NCI-H2171 treated with DMSO at 0.1 percent for 48 hours (cell line): ENCODE measurements at places on chromosomes 3 and 15.

DNA sequence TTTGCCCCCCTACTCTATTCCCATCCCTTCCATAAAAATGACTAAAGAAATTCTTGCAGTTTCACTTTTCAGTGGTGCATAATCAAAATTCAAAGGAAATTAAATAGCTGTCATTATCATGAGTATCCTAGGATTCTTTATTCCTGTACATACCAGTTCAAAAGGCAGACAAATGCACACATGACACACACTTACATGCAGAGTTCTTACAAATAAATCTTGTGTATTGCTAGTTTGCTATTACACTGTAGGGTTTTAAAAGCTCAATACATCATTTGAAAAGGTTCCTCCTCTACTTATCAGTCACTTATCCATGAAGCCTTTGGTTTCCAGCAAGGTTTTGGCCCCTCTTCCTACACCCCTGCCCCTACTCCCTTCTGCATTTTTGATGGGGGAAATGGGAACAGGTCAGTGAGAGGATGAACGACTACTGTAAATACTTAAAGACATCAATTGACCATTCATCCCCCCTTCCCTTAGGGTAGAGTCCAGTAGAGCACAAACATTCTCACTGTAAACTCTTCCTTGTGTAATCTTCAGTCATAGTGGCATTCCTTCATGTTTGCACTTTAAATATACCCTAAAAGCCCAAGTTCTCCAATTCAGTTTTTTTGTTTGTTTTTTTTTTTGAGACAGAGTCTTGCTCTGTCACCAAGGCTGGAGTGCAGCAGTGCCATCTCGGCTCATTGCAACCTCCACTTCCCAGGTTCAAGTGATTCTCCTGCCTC, 92.6 kb downstream of the SUCLG2 start:
- no peak for DNase-seq

DNA sequence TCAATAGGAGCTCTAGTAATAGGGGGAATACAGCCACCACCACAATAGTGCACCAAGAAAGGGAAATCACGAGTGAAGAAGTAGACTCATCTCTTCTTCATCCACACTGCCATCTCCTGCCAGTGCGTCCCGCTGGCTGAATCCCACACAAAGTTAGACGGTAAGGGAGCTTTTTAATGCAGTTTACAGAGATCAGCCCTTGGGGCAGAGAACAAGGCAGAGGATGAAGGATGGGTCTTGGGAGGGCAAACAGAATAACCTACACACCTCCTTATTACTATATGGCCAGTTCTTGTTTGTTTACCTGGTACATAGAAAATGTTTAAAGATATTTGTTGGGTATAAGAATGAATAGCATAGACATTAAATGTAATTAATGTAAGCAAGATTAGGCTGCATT, 11.0 kb upstream of the DPH6 start:
- DNase-seq: no peak

- DNase-seq: no peak
Measured at GRCh38 chr3:32257641-32258438, 19.4 kb downstream of the CMTM8 start.

DNA sequence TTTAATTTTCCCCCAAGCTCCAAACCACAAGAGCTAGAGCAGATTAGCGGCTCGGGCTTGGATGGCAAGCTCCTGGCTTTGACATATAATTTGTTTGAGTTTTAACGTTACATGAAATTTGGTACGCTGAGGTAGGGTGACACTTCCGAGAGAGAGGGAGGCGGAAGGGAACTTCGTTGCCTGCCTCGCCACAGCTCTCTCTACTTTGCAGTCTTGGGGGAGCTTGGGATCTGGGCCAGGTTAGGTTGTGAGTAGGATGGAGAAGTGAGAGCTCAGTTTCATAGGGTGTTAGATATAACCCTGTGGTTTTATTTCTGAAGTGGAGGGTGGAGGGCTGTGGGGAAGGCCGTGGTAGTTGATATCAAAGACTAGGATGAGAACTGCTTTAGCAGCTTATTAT, 39.7 kb downstream of the LRTM1 start:
- DNase-seq: no peak
